Kidney tubule cell (primary cell): ENCODE measurements at places on chromosomes 16 and 17.
A peak's percentile ranks its signal among the peaks of the same experiment; 100 is the strongest.

- DNase-seq = peak; percentile 96
Observed at GRCh38 chr16:67115639-67116038, 5.9 kb downstream of the PHAF1 start.

GRCh38 chr16:55625843-55626242, 29.9 kb upstream of the SLC6A2 start:
- no peak for DNase-seq

GRCh38 chr17:12549499-12550041, 116.1 kb upstream of the MYOCD start:
- DNase-seq = no peak

GRCh38 chr17:67478401-67479041, 101.4 kb downstream of the PITPNC1 start:
- no peak for DNase-seq

- no peak for DNase-seq
Observed at GRCh38 chr17:35988164-35988563, 1.6 kb upstream of the CCL14 start.

- peak; percentile 83 for DNase-seq
Observed at GRCh38 chr16:54846766-54847165, 83.9 kb upstream of the IRX5 start.

GRCh38 chr17:14752011-14752410, 451.1 kb downstream of the HS3ST3B1 start:
- DNase-seq = no peak

DNA sequence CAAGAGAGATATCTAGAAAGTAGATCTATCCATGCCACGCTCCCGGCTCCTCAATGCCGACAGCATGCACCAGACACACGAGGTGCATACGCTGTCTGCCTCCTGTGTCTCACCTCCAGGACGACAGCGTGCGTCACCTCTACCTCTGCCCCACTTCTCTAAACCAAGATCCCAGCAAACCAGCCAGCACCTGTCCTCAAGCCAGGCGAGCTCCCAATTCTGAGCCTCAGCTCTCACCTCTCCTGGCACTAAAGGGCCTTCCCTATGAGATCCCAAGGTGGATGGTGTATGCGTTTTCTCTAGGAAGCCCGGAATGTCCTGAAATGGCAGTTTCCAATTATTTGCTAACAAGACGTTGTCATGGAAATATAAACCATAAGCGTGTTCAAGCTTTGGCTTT, 36.2 kb upstream of the RCVRN start:
- no peak for DNase-seq

DNA sequence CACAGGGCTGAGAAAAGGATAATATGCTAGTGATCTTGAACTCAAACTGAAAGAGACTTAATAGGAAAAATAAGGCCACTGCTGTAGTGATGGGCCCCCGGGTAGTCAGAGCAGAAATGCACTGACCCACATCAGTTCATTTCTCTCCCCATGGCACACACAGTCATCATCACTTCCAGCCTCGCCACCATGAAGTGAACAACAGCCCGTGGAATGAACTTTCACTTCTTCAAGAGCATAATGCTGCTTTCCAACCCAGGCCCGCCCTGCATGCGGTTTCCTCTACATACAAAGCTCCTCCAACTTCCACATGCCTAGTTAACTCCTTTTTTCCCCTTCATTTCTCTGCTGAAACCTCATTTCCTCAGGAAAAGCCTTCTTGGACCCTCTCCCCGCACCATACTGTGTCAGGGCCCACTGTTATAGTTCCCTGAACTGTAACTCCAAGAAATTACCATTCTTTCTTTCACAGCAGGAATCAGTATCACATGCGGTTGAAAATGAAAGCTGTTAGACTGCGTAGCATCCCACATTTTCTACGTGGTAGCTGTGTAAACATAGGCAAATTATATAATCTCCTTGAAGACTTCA, 65.8 kb upstream of the SMIM36 start:
- DNase-seq = peak; percentile 59
